Memory B cell (primary cell): ENCODE measurements at places on chromosomes 1 and 21.
A peak's percentile ranks its signal among the peaks of the same experiment; 100 is the strongest.

DNA sequence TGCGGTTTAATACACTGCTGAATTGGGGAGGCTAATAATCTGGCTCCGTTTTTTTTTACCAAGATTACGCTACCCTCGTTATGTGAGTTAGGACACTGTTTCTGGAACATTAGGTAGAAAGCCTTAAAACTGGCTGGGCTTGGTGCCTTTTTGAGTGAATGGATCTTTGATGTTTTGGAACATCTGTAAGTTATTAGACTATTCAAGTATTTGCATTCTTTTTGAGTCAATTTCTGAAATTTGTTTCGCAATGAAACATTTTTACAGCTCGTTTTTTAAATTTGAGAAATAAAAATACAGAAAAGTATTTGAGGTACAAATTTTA is 106.9 kb downstream of the LTN1 start:
- no peak for DNase-seq
- peaks cover 5% of the 10 kb centered on the region for H3K27me3 ChIP-seq
- H3K4me1 ChIP-seq: peaks cover 6% of the 10 kb centered on the region
- peaks cover 7% of the 10 kb centered on the region for H3K36me3 ChIP-seq
- H3K27ac ChIP-seq: peak overlapping the region; percentile 95

- no peak overlapping the region for H3K27ac ChIP-seq
- H3K36me3 ChIP-seq: no peaks in the 10 kb centered on the region
- no peaks in the 10 kb centered on the region for H3K4me1 ChIP-seq
- DNase-seq: no peak
These were observed 434.5 kb upstream of the OLFM3 start for GRCh38 chr1:102431253-102431652.

DNA sequence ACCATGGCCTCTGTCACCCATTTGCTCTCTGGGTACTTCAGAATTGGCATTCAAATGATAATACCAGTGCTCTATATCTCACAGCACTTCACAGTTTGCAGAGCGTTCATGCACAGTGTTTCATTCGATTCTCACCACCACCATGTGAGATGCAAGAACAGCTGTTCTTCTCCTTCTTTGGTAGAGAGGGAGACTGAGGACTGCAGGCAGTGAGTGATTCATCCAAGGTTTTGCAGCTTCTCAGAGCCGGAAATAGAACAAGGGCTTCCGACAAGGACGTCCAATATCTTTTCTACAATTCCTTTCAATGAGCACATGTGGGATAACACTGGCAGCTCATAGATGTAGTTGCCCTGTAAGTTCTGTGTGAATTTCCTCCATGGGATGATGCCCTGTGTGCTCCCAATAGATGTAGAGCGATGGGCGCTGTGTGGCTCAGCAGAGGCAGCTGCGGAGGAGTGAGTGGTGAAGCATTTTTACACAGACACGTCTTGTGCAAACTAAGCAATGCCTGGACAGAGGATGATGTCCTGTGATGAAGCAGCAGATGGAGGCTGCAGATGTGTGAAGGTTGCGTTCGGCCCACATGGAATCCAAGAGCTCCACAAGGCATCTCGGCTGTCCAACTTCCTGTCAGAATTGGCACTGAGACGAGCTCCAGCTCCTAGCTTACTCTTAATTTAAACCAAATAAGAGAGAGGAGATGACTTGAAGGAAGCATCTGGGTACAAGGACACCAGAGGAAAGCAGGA is 24.9 kb downstream of the MT1HL1 start:
- H3K4me1 ChIP-seq: no peaks in the 10 kb centered on the region
- no peak for DNase-seq
- no peaks in the 10 kb centered on the region for H3K36me3 ChIP-seq
- peaks cover 3% of the 10 kb centered on the region for H3K27me3 ChIP-seq

- H3K4me3 ChIP-seq: no peak overlapping the region
- H3K36me3 ChIP-seq: no peaks in the 10 kb centered on the region
- H3K4me1 ChIP-seq: peaks cover 33% of the 10 kb centered on the region
- DNase-seq: no peak
- H3K27ac ChIP-seq: no peak overlapping the region
These were observed 2.2 kb downstream of the TGFB2 start for GRCh38 chr1:218347336-218347722.

DNA sequence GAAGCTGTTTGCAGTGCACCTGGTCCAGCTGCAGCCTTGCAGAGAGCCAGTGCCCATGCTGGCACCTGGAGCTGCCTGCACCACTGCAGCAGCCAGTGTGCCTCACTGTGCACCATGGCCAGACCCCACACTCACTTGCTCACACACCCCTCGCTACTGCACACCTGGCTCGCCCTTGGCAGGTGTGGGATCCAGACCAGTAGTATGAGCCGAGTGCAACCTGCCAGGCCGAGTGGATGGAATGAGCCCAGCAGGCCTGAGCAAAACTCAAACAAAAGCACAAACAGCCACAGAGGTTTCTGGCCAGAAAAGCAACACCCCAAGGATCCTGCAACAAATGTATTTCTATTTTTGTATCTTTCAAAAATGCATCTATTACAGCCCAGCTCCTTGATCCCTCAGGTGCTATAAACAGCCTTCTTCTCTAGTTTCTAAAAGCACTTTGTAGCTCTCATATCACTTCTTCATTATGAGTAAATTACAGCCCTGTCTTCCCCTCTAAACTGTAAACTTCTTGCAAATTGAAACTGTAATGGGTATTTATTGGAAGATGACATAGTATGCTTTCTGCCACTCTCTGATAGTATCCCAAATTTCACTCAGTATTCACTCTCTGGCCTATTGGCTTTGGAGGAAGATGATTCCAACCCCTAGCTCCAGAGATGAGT is 72.2 kb upstream of the LPGAT1 start:
- no peak overlapping the region for H3K27ac ChIP-seq
- no peaks in the 10 kb centered on the region for H3K36me3 ChIP-seq
- H3K4me1 ChIP-seq: no peaks in the 10 kb centered on the region
- peaks cover 2% of the 10 kb centered on the region for H3K27me3 ChIP-seq

DNA sequence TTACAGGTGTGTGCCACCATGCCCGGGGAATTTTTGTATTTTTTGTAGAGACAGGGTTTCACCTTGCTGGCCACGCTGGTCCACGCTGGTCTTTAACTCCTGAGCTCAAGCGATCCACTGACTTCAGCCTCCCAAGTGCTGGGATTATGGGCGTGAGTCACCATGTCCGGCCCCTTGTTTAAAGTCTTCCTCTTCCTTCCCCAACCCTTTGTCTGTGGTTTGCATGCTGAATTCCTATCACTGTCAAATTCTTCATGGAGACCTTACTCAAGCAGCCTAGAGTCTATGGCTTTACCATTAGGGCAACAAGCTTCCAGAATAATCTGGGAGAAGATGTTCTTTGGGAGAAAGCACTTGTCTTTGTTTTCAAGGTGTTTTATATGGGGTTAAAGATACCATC is 34.7 kb downstream of the B3GALT5 start:
- no peak overlapping the region for H3K4me3 ChIP-seq
- H3K27me3 ChIP-seq: peaks cover 3% of the 10 kb centered on the region
- no peak overlapping the region for H3K27ac ChIP-seq
- DNase-seq: no peak
- no peaks in the 10 kb centered on the region for H3K4me1 ChIP-seq

DNA sequence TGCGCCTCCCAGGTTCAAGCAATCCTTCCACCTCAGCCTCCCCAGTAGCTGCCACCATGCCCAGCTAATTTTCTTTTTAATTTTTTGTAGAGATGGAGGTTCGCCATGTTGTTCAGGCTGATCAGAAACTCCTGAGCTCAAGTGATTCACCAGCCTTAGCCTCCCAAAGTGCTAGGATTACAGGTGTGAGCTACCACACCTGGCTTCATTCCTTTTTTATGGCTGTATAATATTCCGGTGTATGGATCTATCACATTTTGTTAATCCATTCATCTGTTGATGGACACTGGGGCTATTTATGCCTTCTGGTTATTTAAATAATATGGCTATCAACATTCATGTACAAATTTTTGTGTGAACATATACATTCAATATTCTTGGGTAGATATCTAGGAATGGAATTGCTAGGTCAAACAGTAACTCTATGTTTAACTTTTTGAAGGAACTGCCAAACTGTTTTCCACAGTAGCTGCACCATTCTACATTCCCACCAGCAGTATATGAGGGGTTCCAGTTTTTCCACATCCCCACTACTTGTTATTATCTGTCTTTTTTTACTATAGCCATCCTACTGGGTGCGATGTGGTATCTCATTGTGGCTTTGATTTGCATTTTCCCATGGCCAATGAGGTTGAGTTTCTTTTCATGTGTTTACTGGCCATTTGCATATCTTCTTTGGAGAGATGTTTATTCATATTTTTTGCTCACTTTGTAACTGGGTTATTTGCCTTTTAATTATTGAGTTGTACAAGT is 11.0 kb downstream of the SLC27A3 start:
- no peaks in the 10 kb centered on the region for H3K27me3 ChIP-seq
- peaks cover 29% of the 10 kb centered on the region for H3K4me1 ChIP-seq
- no peak overlapping the region for H3K4me3 ChIP-seq
- DNase-seq: no peak
- no peaks in the 10 kb centered on the region for H3K36me3 ChIP-seq

GRCh38 chr1:34618381-34618780 is 136.5 kb upstream of the GJB5 start:
- no peaks in the 10 kb centered on the region for H3K36me3 ChIP-seq
- no peaks in the 10 kb centered on the region for H3K4me1 ChIP-seq
- H3K27ac ChIP-seq: no peak overlapping the region
- peaks cover 17% of the 10 kb centered on the region for H3K27me3 ChIP-seq

DNA sequence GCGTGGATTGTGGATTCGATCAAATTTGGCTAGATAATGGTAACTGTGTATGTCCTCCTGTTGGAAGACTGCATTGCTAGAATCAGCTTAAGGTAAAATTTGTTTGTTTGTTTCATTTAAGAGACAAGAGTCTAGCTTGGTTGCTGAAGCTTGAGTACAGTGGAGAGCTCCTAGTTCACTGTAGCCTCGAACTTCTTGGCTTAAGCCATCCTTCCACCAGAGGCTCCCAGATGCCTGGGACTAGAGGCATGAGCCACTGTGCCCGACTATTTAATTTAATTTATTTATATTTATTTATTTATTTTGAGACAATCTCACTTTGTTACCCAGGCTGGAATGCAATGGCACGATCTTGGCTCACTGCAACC is 1.5 kb downstream of the PHACTR4 start:
- DNase-seq: no peak
- no peak overlapping the region for H3K27ac ChIP-seq
- no peaks in the 10 kb centered on the region for H3K36me3 ChIP-seq
- H3K4me3 ChIP-seq: peak overlapping the region; percentile 94
- H3K4me1 ChIP-seq: peaks cover 14% of the 10 kb centered on the region

DNA sequence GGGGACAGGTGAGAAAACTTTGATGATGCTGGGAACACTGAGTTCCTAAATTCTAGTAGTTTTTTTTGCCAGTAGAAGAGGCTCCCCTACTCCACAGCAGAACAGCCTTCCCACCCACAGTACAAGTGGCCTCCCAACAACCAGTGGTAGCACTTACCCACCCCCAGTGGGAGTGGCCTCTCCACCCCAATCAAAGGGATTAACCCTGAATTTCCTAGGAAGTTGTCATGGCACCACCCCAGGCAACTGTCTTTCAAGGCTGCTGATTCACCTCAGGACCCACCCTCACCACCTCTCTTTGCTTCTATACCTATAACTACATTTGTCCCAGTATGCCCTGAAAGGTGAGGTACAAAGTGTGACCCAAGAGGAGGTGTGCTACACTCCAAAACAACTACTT is 81.4 kb upstream of the PRDX6 start:
- no peak overlapping the region for H3K27ac ChIP-seq
- no peaks in the 10 kb centered on the region for H3K4me1 ChIP-seq
- no peak overlapping the region for H3K4me3 ChIP-seq
- no peak for DNase-seq
- H3K36me3 ChIP-seq: peaks cover 2% of the 10 kb centered on the region

DNA sequence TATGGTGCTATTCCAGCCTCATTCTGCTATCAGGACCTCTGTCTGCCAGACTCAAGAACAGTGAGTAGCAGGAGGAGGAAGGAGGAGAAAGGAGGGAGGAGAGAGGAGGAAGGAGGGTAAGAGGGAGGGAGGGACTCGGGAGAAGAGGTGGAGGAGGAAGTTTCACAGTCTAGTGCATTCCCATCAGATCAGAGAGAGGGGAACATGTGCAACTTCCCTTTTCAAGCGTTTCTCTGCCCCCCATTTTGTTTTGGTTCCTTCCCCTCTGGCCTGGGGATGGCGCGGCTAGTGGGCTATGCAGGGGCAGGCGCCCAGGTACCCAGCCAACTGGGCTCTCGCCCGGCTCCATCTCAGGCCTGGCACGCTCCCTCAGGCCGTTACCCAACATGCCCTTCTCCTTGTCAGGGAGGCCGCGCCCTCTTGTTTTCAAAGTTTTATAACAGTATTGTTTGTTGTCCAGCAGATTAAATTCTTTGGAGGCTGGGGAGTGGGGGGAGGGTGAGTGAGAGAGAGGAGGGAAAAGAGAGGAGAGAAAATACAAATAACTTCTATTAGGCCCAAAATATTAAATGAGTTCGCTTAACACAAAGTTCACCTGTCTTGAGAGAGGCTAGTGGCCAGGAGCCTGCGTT is 56.0 kb downstream of the CD46 start:
- no peak for DNase-seq
- H3K27me3 ChIP-seq: no peaks in the 10 kb centered on the region
- peaks cover 47% of the 10 kb centered on the region for H3K4me1 ChIP-seq

DNA sequence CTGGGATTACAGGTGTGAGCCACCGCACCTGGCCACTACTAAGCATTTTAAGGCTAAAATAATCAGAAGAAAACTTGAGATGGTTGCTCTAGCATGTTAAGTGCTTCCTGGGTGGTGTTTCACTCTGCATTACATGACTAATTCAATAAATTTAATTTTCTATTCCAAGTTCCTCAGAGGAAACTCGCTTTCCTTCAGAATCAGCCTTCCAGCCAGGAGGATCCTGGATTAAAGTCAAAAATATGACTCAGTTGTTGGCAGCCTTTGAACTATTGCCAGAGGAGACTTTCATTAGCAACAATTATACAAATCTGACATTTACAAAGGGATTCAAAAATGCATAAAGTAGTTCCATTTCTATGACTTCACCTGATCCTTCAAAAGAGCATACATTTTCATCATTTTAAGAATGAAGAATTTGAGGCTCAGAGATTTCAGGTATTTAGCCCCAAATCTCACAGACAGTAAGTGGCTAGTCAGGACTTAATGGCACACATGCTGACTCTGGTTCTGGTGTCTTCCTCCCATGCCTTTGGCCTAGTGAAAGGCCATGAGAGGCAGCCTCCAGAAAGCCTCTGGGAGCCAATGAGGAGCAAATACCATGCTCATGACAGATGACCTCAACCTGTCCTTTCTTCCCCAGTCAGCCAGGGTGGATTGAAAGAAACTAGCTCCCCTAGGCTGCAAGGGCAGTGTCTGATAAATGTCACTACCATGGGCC is 115.7 kb downstream of the MAP3K21 start:
- H3K4me1 ChIP-seq: peaks cover 2% of the 10 kb centered on the region
- peaks cover 7% of the 10 kb centered on the region for H3K27me3 ChIP-seq
- no peak overlapping the region for H3K4me3 ChIP-seq
- no peaks in the 10 kb centered on the region for H3K36me3 ChIP-seq
- no peak for DNase-seq

DNA sequence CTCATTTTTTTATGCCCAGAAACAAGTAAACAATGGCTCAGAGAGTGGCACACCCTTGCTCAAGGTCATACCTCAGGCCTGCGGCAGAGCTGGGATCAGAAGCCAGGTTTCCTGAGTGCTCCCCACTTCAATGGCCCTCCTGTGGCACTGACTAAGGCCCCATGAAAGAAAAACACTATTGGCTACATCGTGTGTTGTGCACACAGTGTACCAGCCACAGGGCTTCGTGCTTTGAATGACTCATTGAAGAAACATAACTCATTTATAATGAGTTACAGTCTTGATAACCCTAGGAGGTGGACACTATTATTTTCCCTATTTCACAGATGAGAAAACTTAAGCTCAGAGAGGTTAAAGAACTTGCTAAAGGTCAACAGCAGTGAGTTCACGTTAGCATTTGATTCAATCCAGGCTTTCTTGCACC is 91.2 kb downstream of the TRABD2B start:
- no peaks in the 10 kb centered on the region for H3K36me3 ChIP-seq
- H3K27me3 ChIP-seq: peaks cover 12% of the 10 kb centered on the region
- H3K4me1 ChIP-seq: no peaks in the 10 kb centered on the region
